Activated gamma-delta T cell (primary cell): ENCODE measurements at places on chromosomes 12 and 14.

DNA sequence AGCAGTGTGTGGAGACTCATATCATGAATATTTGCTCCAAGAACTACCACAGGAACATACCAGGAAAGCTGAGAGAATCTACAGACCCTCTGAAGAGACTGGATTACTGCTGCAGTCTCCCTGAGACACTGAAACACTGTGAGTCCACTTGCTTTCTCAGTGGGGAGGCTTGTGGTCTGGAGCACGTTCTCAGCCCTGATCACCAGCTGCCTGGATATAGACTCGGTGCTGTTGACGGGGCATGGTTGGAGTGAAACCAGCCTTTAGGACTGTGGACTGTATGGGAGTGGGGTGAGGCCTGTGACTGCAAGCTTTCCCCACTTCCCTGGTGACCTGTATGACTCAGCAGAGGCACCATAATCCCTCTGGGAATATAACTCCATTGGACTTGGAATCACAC is 525.8 kb upstream of the FBXO33 start:
- DNase-seq, result no peak

DNA sequence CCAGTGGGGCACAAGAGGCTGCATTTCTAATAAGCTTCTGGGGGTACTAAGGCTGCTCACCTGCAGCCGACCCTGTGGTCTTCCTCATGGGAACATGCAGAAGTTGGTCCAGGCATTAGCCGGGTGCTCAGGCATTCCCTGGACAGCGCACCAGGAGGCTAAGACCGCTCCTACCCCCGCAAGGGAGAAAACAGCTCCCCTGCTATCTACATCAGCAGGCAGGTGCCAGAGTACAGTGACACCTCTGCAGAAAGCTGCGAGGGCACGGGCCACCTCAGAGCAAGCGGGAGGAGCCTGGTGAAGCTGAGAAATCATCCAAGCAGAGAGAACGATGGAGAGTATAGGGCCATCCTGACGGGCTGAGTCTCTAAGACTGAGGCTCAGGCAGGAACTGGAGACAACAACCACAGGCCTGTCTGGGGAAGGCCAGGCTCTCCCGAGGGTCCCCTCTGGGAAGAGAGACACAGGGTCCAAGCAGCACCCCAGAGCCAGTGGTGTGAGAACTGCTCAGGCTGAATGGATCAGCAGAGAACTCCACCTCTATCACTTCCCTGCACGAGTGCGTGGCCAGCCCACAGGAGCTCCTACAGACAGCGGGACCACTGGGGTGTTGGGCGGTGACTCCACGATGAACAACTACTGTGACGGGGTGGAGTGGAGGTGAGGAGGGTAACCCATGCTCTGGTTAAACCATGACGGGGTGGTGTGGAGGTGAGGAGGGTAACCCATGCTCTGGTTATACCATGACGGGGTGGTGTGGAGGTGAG is 62.1 kb downstream of the AMN start:
- no peak for DNase-seq

DNA sequence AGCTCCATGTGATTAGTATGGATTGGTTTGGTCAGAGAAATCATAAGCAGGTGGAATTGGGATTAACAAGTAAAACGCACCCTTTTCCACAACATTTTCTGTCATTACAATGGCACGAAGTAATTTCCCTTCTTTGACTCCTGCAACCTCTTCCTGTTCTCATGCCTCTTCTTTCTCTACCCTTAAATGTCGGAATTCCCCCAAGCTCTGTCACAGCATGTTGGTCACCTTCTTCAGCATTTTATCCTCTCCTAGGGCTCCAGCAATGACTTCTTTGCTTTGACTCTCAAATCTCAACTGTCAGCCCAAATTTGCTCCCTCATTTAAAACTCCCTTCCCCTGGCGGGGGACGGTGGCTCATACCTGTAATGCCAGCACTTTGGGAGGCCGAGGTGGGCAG is 5.3 kb upstream of the GRIP1 start:
- DNase-seq, result no peak

- DNase-seq, result no peak
Observed at GRCh38 chr12:109098651-109099050, 1.3 kb downstream of the UNG start.

- DNase-seq, result no peak
Observed at GRCh38 chr12:2231011-2231595, 178.3 kb downstream of the CACNA1C start.

DNA sequence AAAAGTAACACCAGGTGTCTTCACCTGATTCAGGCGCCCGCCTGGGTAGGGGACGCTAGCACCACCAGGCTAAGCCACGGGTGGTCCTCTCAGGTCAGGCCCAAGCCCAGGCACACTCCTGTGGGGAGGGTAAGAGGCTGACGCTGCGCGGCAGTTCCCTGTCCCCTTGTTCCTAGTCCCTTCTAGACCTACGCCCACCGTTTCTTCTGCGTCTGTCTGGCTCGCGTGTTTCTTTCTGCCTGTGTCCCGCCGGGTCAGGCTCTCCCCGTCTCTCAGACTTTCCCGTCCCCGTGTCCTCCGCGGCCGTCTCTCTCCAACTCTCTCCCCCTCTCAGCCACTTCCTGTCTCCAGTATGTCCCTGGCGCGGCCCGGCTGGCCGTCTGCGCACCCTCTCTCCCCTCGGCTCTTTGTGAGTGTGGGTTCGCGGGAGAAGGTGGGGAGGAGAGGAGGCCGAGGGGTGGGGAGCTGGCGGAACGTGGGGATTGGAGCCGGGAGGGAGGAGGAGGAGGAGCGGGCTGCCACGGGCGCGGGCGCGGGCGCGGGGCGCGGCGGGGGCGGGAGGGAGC is 3.1 kb upstream of the TNS2 start:
- no peak for DNase-seq

DNA sequence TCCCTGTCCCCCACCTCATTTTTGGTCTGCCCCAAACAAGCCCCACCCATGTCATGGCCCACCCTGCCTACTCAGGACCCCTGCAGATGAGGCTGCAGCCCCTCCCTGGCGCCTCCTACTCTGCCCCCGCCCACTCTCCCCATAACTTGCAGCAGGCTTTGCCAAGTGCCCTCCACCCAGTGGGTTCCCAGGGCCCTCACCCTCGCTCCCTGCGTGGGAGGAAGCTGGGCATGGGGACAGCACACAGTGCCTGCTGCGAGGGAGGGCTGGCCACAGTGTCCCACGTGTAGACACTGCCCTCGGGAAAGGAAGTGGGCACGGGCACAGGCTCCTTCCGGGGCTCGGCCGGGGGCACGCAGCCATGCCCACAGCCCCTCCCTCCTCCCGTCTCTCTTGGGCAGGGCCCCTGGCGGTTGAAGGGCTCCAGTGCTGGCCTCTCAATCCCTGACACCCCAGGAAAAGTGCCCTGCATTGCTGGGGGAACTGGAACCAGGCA is 9.4 kb downstream of the AKT1 start:
- DNase-seq, result no peak

DNA sequence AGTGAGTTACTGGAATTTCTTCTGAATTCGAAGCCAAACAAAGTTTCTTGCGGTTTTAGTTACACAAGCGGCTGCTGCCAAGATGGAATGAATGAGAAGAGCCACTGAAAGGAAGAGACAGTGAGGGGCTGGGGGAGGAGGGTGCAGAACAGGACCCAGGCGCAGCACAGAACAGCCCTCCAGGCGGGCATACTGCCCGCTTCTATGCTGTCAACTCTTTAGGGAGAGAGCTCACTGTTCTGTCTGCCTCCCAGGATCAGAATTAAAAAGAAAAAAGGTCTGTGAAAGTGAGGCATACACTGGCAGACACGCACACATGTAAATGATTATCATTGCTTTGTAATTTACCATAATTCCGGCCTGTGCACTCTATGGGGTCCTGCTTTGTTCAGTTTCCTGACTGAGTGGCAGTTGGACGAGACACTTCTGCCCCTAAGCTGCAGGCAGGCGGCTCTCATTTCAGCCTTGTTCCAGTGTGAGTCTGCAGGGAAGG is 231.6 kb downstream of the CACNA1C start:
- DNase-seq, result no peak

- no peak for DNase-seq
Observed at GRCh38 chr12:121287267-121287954, 9.1 kb downstream of the CAMKK2 start.

- DNase-seq, result no peak
Observed at GRCh38 chr12:20490213-20490612, 121.9 kb downstream of the PDE3A start.

GRCh38 chr12:124452576-124453331 is 114.7 kb downstream of the NCOR2 start:
- no peak for DNase-seq

DNA sequence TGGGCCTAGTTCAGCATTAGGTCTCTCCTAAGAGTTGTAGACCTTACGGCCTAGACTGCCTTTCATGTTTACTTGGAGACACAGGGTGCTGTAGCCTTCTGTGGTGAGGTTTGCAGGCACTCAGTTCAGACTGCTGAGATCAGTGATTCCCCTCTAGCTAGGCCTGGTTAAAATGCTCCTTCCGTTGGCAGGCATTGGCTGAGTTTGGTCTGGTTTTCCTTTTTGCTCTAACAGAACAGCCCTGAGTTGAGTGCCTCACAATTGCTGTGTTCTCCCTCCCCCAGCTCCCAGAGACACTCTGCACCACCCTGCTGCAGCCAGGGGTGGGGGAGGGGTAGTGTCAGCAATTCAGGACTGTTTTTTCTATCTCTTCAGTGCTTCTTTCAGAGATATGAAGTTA is 178.9 kb upstream of the DYRK2 start:
- no peak for DNase-seq

- no peak for DNase-seq
Observed at GRCh38 chr12:2154521-2154920, 101.7 kb downstream of the CACNA1C start.

- no peak for DNase-seq
Observed at GRCh38 chr14:23439107-23439835, 3.8 kb upstream of the MYH7 start.

DNA sequence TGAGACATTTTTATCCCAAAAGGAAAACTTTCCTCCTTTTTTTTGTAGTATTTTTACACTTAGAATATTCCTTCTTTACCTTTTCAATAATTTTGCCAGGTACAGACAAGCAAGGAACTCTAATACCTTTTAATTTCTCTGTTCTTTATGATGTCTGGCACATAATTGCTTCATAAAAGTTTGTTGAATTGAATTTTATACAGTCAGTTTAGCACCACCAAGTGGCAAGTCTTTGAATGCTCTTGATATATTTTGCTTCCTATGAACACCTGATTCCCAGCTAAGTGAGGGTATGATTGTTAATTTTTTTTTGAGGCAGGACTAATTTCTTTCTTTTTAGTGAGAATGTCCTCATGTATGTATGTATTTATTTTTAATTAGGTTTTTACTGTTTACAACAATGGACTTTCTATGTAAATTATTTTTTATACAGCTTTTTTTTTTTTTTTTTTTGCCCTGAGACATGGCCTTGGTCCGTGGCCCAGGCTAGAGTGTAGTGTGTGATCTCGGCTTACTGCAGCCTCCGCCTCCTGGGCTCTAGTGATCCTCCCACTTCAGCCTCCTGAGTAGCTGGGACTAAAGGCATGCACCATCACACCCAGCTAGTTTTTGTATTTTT is 6.9 kb downstream of the TBC1D15 start:
- no peak for DNase-seq

GRCh38 chr12:19932413-19932812 is 435.9 kb upstream of the PDE3A start:
- no peak for DNase-seq

GRCh38 chr12:113298861-113299545 is 35.9 kb downstream of the SLC8B1 start:
- no peak for DNase-seq

DNA sequence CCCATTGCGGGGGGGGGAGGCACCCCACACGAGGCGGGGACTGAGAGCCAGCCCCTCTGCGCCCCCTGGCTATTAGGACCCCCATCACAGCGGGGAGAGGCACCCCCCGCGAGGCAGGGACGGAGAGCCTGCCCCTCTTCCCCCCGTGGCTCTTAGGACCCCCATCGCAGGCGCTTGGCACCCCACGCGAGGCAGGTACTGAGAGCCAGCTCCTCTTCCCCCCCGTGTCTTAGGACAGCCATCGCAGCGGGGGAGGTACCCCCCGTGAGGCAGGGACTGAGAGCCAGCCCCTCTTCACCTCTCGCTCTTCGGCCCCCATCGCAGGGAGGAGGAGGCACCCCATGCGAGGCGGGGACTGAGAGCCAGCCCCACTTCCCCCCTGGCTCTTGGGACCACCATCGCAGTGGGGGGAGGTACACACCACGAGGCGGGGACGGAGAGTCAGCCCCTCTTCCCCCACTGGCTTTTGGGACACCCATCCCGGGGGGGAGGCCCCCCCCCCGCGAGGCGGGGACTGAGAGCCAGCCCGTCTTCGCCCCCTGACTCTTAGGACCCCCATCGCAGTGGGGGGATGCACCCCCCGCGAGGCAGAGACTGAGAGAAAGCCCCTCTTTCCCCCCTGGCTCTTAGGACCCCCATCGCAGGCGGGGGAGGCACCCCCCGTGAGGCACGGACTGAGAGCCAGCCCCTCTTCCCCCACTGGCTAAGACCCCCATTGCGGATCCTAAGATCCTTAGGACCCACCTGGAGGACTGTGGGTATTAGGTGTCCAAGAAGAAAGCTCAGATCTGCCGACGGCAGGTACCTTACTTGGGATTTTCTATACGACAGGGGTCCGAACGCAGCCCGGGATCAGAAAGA is 198.6 kb upstream of the PZP start:
- no peak for DNase-seq

DNA sequence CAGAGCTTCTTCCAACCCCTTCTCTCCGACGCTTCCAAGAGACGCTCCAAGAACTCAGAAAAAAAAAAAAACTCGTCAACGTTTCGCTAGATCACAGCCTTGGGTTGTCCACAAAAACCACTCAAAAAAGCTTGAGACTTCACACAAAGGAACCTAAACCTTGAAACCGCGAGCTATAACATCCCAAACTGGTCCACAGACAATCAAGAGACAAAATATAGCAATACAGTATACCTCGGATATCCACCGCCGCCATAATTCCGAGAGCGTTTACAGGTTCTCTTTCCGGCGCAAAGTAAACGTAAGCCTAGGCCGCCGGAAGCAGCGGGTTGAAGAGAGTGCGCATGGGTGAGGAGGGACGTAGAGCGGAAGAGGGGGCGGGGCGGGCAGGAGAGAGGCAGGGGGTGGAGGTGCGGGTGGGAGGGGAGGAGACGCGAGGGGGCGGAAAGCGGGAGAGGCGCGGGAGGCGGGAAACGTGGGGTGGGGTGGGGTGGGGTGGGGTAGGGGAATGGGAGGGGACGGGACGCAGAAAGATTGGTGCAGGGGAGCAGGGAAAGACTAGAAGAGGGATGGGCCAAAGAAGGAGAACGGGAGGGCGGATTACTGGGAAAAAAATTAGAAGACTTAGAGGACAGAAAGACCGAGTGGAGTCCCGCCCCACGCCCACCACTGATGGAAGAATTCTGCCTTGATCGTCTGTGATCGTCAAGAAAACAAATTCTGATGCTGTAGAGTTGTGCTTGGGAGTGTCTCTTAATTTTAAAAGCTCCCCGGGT is at the start of gene MED6:
TSS of gene MED6 (minus strand) at position 274 of the 776 bp plus-strand sequence. CDS start at position 256, 18 bp downstream.
- peak; percentile 61 for DNase-seq

- no peak for DNase-seq
Observed at GRCh38 chr12:54479421-54479820, 6.0 kb upstream of the GTSF1 start.

DNA sequence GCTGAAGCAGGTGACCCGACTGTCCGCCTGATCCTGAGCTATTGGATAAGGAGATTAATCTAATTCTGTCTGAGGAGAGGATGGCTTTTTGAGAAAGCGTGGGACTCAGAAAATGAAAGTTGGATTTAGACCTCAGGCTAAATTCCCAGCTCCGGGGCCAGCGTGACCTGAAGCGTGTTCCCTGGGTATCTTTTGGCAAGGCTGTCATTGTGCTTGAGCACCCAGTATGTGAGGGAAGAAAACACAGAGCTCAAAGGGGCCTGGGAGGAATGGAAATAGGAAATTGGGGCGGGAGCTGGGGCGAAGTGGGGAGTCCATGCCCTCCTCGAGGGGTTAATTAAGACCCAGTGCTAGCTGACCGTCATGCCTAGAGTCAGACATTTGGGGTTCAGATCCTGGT is 17.5 kb upstream of the CCDC63 start:
- no peak for DNase-seq

GRCh38 chr12:47052274-47052673 is 27.1 kb upstream of the PCED1B start:
- no peak for DNase-seq
